CD8-positive, alpha-beta memory T cell (primary cell): ENCODE measurements at places on chromosomes 2 and 18.

DNA sequence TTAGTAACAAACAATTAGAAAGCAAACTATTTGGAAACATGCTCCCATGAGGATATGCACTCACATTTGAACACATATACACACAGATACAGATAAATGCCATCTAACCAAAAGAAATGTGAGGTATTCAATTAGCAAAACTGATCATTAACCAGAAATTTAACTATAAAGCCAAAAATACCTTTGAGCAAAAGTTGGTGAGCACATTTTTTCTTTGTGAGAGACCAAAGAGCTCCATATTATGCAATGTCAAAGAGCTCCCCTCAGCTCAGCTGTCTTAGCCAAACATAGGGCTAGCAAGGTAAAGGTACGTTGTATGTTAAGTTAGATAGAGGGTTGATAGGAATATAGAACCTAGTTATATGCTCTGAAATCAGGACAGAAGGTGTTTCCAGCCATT lies 43.8 kb downstream of the CYBRD1 start:
- no peak for DNase-seq
- no peaks in the 10 kb centered on the region for H3K36me3 ChIP-seq
- no peaks in the 10 kb centered on the region for H3K27me3 ChIP-seq

DNA sequence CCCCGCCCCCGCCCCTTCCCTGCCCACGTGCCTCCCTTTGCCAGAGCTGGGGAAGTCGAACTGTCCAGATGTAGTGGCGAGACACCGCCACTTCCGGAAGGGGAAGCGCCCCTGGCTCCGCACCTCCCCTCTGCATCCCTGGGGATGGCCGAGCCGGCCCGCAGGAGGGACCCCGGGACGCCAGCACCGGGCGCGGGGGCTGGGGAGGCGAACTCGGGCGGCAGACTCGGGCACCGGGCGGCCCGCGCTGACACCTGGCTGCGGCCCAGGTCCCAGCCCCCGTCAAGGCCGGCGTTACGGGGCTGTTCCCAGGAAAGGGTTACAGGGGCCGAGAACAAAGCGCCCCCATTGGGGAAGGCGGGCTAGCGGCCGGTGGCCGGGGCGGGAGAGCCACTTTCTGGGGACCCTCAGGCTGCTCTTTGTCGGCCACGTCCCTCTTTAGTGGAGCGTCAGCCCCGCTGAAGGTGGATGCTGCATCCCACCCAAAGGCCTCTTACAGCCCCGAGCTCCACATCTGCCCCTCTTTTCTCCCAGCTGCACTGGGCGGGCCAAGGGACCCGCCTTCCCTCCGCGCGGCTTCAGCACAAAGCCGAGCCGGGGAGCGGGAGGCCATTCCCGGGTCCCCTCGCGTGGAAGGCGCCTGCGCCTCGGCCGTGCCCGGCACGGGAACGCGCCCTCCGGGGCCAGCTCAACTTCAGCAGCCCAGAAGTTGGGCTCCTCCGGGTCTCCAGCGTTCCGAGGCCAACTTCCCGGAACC lies 1.3 kb downstream of the SDC1 start:
- no peak overlapping the region for H3K4me3 ChIP-seq
- H3K27ac ChIP-seq: no peak overlapping the region
- H3K27me3 ChIP-seq: no peaks in the 10 kb centered on the region
- no peaks in the 10 kb centered on the region for H3K4me1 ChIP-seq

GRCh38 chr2:30358842-30359241 lies 88.2 kb upstream of the LCLAT1 start:
- H3K4me3 ChIP-seq: no peak overlapping the region
- H3K27me3 ChIP-seq: no peaks in the 10 kb centered on the region
- DNase-seq: no peak
- peaks cover 29% of the 10 kb centered on the region for H3K4me1 ChIP-seq
- H3K36me3 ChIP-seq: no peaks in the 10 kb centered on the region

DNA sequence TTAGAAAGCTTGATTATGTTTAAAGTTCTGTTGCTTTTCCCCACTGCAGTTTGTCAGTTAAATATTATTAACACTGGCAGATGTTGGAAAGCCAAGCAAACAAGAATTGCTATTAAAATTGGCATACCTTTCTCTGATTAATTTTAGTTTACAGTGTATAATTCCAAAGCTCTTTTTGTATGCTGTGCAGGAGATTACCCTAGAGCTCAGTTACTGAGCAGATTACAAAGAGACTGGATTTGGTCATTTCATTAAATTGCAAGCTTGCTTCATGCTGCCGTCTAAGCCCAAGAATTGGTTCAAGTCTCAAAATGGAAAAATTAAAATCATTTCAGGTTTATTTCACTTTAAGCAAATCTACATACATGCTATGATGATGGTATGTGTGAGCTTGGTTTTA lies 2.3 kb downstream of the ASAP2 start:
- no peak for DNase-seq
- H3K27me3 ChIP-seq: peaks cover 12% of the 10 kb centered on the region
- no peak overlapping the region for H3K4me3 ChIP-seq
- H3K27ac ChIP-seq: no peak overlapping the region
- H3K36me3 ChIP-seq: no peaks in the 10 kb centered on the region

- H3K36me3 ChIP-seq: no peaks in the 10 kb centered on the region
- no peaks in the 10 kb centered on the region for H3K4me1 ChIP-seq
- no peak overlapping the region for H3K4me3 ChIP-seq
- H3K27me3 ChIP-seq: no peaks in the 10 kb centered on the region
- H3K27ac ChIP-seq: no peak overlapping the region
- DNase-seq: no peak
Observed at GRCh38 chr2:240670402-240670801, 12.3 kb downstream of the AQP12B start.

- H3K36me3 ChIP-seq: no peaks in the 10 kb centered on the region
- no peak overlapping the region for H3K4me3 ChIP-seq
- no peaks in the 10 kb centered on the region for H3K4me1 ChIP-seq
- no peak overlapping the region for H3K27ac ChIP-seq
- DNase-seq: no peak
Observed at GRCh38 chr2:182444806-182445205, 18.0 kb upstream of the PDE1A start.

- no peaks in the 10 kb centered on the region for H3K36me3 ChIP-seq
- H3K27me3 ChIP-seq: no peaks in the 10 kb centered on the region
- no peak overlapping the region for H3K4me3 ChIP-seq
- no peaks in the 10 kb centered on the region for H3K4me1 ChIP-seq
- H3K27ac ChIP-seq: no peak overlapping the region
Observed at GRCh38 chr18:36095936-36096519, 28.7 kb upstream of the RPRD1A start.

GRCh38 chr2:47616506-47616905 lies 166.4 kb upstream of the MSH6 start:
- no peak overlapping the region for H3K27ac ChIP-seq
- no peaks in the 10 kb centered on the region for H3K27me3 ChIP-seq
- no peaks in the 10 kb centered on the region for H3K4me1 ChIP-seq
- H3K36me3 ChIP-seq: no peaks in the 10 kb centered on the region
- no peak overlapping the region for H3K4me3 ChIP-seq
- no peak for DNase-seq

DNA sequence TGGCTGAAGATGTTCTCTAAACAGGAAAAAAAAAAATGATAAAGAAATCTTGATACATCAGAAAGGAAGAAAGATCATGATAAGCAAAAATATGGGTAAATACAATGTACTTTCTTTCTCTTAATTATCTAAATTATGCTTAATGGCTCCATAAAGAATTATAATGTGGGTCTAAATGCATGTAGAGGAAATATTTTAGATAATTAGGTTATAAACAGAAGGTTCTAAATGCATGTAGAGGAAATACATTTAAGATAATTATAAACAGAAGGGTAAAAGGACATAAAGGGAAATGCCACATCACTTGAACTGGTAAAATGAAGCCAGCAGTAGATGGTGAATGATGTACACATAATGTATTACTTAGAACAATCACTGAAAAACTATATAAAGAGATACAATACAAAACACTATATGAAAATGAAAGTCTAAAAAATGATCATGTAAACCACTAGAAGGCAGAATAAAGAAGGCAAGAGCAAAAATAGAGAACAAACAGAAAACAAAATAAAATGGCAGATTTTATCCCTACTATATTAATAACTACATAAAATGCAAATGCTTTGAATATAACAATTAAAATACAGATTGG lies 308.4 kb upstream of the CDH2 start:
- no peak overlapping the region for H3K27ac ChIP-seq
- no peaks in the 10 kb centered on the region for H3K27me3 ChIP-seq
- no peak overlapping the region for H3K4me3 ChIP-seq
- no peaks in the 10 kb centered on the region for H3K36me3 ChIP-seq

- H3K27me3 ChIP-seq: no peaks in the 10 kb centered on the region
- H3K36me3 ChIP-seq: peaks cover 13% of the 10 kb centered on the region
- DNase-seq: no peak
- H3K4me3 ChIP-seq: peak overlapping the region; percentile 68
- H3K27ac ChIP-seq: peak overlapping the region; percentile 65
Observed at GRCh38 chr2:241703032-241703604, 1.3 kb downstream of the ING5 start.
